NCI-H1436 treated with DMSO at 0.1 percent for 48 hours (cell line): ENCODE measurements at places on chromosomes 7 and 10.

DNA sequence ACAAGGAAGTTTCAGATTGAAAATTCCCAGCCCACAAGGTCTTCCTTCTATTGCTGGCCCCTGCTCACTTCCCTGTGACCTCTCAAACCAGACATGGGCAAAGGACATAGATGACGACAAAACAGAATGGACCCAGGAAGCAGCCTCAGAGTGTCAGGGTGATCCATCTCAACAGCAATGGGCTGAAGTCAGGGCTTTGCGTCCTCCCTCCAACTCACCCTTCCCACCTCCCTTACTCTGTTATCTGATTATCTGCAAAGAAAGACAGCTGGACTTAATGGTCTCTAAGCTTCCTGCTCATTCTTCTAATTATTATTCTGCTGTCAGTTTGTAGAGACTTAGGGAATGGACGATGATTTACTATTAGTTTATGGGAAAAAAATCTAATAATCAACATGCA is 115.9 kb downstream of the PIP4K2A start:
- DNase-seq, result no peak

GRCh38 chr7:29449569-29450260 is 113.9 kb upstream of the PRR15 start:
- DNase-seq, result no peak

DNA sequence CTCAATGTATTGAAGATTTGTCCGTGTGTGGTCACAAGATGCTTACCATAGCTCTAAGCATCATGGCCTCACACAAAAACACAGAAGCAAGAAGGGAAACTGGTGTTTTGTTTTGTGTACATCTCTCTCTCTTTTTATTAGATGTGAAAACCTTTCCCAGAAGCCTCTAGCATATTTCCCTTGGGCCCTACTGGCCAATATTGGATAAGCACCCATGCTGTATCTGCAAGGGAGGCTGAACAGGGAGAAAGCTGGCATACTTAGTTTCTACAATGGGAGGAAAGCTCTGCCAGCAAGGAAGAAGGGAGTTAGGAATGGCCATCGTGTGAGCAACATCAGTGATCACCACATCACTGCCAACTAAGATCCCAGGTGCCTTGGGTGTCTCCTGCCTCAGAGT is 9.6 kb upstream of the NAMPT start:
- DNase-seq, result no peak

- no peak for DNase-seq
Measured at GRCh38 chr10:70448236-70448635, 6.8 kb upstream of the NODAL start.

DNA sequence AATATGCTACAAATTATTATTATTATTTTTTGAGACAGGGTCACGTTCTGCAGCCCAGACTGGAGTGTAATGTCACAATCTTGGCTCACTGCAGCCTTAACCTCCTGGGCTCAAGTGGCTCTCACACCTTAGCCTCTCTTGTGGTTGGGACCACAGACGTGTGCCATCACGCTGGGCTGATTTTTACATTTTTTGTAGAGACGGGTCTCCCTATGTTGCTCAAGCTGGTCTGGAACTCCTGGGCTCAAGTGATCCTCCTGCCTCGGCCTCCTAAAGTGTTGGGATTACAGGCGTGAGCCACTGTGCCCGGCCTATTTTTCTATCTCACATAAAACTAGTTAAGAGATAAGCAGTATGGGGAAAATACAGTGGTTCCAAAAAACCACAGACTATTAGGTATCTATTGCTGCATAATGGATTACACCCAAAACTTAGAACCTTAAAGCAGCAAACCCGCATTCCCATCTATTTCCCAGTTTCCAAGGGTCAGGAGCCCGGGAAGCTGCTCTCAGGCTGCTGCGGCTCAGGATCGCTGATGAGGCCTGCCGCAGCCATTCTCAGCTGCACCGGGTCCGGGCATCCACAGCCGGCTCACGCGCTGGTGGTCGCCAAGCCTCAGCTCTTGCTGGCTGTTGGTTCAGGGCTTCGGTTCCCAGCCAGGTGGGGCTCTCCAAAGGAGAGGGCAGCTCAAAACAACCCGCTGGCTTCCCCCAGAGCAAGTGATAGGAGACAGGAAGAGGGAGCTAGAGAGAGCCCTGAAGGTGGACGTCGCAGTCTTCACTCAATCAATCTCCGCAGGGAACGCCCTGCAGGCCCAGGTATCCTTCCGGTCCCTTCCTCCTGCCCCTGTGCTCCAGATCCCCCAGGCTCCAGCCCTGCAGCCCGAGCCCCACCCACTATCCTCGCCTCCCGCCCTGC is 128.2 kb downstream of the UBE2H start:
- DNase-seq, result peak; percentile 74

DNA sequence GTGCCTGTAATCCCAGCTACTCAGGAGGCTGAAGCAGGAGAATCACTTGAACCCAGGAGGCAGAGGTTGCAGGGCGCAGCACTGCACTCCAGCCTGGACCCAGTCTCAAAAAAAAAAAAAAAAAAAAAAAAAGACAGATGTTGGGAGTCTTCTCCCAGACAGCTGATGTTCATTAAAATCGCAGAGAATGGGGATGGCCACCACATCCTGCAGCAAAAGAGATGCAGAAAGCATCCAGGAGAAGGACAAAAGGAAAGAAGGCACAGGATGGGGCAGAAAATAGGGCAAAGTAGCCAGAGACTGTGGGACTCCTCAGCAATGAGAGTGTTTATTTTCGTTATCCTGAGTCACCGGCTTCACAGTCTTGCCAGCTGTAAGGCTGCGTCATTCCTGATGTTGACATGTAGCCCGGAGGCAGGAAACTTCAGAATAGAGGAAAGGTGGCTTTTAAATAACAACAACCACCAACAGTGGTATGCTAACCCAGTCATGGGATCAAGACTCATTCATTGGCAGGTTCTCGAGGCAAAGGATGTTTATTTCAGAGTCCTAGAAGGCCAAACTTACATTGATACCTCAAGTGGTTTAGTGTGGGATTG is 149.5 kb upstream of the SVIL start:
- no peak for DNase-seq

GRCh38 chr10:113590581-113590980 is 37.7 kb downstream of the HABP2 start:
- DNase-seq, result no peak
